Subcutaneous preadipocyte (primary cell): ENCODE measurements at places on chromosomes 4 and X. TPM values are rescaled to one million over a fixed set of nuclear protein-coding genes. Genes with fewer than 3 reads are reported as not detected.

TMPRSS11A gene
- total RNA-seq, result not detected in 2 replicates

RNF128 gene
- under 0.01 and 0.20 TPM in 2 replicates for total RNA-seq

QRFPR gene
- total RNA-seq, result not detected in 2 replicates

USP51 gene
- 1.2 and 2.2 TPM in 2 replicates for total RNA-seq

IQCM gene
- not detected in 2 replicates for total RNA-seq
